Brain (organoid and tissue), 16 donors: ENCODE measurements at places on chromosomes 7 and 10.

DNA sequence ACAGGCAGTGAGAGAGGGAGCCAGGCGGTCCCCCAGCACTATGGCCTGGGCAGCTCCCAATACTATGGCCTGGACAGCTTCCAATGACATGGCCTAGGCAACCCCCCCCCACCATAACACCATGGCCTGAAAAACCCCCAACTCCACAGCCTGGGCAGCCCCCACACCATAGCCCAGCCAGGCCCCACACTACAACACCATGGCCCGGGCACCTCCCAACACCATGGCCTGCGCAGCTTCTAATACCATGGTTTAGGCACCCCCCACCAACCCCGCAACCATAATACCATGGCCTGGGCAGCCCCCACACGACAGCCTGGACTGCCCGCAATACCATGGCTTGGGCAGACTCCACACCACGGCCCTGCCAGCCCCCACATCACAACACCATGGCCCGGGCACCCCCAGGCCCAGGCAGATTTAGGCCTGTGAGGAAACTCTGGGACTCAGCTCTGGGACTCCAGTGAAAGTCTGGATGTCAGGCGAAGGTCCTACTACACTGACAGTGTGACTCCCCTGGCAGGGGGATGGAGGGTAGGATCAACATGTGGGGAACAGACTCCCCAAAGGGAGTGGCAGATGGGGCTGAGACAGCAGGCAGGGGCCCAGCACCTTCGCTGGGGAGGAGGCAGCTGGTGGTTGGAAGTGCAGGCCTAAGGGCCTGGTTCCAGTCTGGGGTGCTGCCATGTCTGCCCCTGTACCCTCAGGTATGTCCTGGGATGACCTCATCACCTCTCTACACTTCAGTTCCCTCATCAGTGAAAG lies 8.7 kb downstream of the CPXM2 start:
- no peak for DNase-seq

DNA sequence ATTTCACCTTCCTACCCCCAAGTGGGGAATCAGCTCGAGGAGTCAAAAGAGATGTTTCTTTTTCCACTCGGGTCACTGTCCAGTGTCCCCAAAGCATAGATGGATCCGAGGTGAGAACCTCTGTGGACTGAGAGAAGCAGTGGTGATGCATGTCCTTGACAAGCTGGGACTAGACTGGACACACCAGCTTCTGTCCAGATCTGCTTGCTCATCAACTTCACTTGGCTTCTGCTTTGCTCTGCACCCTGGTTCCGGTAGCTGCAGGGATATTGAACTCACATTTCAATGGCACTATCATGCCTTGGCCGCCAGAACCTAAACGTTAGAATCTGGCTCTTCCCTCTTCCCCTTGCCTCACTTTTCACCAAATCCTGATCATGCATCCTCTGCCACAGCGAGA lies 50.3 kb upstream of the CXCL12 start:
- no peak for DNase-seq

DNA sequence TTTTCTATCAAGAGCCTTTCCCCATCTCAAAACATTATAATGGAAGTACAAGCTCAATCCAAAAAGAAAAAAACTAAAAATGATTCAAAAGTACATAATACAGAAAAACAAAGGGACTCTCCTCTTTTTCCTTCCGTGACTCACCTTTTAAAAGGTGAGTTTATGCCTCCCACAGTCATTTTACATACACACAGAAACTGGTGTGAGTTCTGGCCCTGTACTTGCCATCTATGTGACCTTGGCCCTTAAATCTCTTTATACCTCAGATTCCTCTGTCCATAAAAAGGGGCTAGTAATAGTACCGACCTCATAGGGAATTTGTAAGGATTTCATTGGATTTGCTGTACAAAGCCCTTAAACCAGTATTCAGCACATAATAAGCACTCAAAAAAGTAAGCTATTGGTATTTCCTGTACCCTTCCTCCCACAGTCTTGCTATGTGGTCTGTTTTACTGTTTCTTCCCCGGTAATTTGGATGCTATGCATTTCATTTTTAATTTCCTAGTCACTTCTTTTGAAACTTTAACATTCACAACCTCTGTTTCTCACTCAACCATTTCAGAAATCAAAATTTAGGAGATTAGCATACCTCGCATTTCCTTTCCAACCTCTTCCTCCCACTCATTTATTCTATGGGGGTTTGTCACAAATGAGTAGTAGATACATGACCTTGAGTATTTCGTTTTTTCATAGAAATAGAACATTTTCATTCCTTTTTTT lies 39.0 kb downstream of the STK17A start:
- no peak for DNase-seq

DNA sequence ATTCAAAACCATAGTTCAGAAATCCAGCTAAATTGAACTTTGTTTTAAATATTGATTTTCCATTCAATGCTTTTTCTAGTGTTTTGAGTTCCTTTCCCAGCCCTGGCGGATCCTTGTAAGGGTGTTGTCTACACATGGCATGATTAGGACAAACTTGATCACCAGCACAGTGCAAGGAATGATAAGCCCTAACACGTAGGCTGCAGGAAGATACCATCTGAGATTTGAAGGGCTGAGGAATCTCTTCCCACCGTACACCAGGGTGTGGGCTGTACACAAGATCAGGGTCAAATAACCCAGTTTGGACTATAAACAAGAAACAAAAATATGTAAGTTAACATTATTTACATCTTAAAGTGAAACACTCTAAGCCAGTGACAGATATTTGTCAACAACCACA lies 27.4 kb downstream of the STEAP4 start:
- no peak for DNase-seq

DNA sequence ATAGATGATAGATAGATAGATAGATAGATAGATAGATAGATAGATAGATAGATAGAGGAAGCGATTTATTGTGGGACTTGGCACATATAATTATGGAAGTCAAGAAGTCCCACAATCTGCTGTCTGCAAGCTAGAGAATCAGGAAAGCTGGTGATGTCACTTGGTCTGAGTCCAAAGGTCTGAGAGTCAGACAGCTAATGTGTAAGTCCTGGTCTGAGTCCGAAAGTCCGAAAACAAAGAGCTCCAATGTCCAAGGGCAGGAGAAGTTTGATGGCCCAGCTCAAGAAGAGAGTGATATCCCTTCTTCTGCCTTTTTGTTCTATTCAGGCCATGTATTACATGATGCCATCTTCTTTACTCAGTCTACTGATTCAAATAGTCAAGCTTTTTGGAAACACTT lies 53.8 kb upstream of the TCF7L2 start:
- no peak for DNase-seq
